GM12864 (cell line): ENCODE measurements at places on chromosomes 6 and 20.

GRCh38 chr6:33279971-33280511 lies 3.1 kb downstream of the B3GALT4 start:
- no peak for DNase-seq

DNA sequence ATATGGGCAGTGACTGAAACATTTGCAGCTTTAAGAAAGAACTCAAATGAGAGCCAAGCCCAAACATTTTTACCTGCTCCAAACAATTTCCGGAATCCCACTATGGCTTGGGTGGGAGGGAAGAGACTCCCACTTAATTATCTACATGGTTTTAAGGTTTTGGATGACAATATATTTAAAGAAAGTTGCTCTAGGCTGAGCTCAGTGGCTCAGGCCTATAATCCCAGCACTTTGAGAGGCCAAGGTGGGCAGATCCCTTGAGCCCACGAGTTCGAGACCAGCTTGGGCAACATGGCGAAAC lies 9.5 kb upstream of the AKAP12 start:
- no peak for DNase-seq

GRCh38 chr20:21234806-21235483 lies 68.2 kb upstream of the XRN2 start:
- no peak for DNase-seq

DNA sequence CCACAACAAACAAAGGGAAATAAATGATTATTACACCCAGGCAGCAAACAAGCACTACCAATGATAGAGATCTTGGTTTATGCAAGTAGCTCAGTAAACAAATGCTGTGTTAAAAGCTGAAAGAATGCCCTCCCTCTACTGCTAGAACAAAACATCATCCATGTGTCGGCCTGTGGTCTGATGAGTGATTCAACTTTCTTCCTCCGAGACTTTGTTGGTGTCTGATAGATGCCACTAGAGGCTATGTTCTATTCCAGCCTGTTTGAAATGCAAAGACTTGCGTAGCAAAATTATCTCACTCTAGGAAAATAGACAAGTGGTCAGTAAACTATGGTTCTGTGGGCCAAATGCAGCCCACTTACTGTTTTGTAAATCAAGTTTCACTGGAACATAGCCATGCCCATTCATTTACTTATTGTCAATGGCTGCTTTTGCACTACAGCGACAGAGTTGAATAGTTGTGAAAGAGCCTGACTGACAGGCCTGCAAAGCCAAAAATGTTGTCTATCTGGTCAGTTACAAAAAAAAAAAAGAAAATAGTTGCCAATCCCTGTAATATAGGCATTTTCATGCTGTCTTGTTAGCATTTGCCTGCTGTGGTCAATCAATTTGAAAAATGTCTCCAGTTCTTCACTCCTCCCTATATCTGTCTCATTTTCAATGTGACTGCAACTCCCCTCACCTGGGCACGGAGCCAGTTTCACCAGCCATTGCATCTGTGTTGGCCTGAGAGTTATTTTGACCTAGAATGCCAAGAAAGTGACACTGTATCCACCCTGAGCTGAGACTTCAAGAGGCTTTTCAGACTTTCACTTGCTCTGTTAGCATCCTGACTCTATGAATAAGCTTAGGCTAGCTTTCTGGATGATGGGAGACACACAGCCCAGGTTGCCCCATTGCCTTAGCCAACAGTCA lies 544.6 kb upstream of the BTBD3 start:
- no peak for DNase-seq

GRCh38 chr6:34189806-34190503 lies 44.1 kb upstream of the GRM4 start:
- DNase-seq = no peak

GRCh38 chr6:149221774-149222070 lies 95.8 kb upstream of the TAB2 start:
- DNase-seq = no peak

DNA sequence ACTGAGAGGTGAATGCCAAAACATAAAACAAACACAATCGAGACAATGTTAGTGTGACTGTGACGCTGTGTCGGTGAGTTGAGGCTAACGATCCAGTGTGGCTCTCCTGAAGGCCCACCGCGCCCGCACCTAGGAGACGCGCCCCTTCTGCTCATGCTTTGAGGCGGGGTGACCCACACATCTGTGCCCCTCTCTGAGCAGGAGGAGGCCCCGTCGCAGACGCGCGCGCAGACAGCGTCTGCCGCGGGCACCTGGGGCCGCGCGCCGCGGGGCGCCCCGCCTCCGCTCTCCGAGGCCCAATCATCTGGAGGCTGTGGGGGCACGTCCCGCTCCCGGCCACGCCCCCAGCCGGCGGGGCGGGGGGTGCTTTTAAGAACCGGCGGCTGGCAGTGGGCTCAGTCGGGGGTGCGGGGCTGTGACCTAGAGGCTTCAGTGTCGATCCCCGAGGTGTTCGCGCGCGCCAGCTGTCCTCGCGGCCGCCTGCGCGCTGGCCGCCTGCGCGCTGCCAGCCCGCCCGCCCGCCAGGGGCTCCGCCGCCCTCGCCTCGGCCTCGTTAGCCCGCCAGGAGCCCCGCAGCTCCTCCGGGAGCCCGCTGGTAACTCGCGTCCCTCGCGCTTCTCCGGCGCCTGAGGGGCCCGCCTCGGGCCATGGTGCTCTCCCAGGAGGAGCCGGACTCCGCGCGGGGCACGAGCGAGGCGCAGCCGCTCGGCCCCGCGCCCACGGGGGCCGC lies at the start of gene SLC16A10:
TSS of gene SLC16A10 (plus strand) at position 398 of the 730 bp plus-strand sequence. CDS start at position 648, 250 bp downstream.
- peak; percentile 22 for DNase-seq

GRCh38 chr6:72787391-72788031 lies 165.6 kb downstream of the KCNQ5 start:
- no peak for DNase-seq

- DNase-seq = no peak
These were observed 92.6 kb upstream of the PREP start for GRCh38 chr6:105495515-105495914.

DNA sequence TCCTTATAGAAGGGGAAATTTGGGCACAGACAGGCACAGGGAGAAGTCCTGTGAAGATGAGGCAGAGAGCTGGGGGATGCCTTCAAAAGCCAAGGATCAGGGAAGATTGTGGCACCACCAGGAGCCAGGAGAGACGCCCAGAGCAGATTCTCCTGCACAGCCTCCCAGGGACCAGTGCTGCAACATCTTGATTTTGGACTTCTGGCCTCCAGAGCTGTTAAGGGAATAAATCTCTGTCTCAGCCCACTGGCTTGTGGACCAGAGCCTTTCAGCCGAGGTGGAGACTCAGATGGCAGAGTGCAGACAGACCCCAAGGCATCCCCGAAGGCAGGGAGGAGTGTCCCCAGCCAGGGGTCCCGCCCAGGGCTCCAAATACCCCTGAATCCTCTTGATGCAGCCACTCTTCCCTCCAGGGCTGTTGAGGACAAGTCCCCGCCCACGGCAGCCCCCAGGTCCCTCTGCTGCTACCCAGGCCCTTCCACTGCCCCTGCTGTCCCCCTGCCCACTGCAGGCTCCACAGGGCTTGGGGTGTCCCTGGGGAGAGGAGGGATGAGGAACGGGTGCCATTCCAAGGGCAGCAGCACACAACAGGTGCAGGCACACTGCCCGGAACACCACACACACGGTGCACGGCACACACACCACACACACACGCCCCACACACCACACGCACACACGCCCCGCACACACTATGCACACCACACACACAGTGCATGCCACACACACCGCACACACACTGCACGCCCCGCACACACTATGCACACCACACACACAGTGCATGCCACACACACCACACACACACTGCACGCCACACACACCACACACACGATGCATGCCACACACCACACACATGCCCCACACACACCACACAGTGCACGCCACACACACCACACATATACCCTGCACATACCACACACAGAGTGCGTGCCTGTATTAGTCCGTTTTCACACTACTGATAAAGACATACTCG lies 311.4 kb downstream of the TAF4 start:
- DNase-seq = no peak

DNA sequence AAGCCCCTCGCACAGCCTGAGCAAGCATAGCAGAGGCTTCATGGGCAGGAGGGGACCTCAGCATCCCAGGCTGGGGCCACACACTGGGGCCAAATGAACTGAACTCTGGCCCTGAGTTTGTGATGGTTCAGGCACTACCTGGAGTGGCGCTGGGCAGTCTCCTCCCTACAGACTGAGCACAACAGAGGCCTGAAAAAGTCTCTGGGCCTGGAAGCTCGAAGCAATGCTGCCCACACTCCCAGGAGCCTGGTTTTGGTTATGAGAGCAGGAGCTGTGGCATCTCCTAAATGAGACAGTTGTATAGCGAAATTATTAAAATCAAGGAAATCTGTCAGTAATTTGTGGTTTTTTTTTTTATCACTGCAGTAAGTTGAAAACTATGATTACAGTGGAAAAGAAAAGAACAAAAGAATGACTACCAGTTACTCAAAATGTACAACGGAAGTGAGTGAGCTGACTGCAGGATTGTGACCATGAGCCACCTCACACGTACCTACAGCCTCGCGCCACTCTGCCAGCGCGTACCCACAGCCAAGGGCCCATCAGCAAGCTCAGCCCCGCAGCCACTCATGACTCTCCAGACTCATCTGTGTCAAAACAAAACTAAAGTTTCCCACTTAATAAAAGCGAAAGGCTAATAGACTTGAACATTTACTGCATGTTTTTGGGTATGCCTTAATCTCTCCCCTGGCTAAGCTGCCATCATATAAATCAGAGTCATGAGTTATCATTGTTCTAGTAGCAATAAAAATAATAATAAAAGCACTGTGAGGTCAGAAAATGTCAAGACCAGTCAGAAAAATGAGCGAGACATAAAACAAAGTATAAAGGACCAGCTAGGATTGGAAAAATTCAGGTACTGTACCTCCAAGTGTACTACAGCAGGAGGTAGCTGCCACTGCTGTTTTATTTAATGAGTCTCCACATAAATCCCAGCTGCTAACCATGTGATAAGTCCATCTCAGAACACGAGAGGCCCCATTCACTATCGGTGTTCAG lies 177.0 kb downstream of the FOXC1 start:
- no peak for DNase-seq

- DNase-seq = no peak
These were observed 155.8 kb downstream of the PDE7B start for GRCh38 chr6:136007345-136007744.

DNA sequence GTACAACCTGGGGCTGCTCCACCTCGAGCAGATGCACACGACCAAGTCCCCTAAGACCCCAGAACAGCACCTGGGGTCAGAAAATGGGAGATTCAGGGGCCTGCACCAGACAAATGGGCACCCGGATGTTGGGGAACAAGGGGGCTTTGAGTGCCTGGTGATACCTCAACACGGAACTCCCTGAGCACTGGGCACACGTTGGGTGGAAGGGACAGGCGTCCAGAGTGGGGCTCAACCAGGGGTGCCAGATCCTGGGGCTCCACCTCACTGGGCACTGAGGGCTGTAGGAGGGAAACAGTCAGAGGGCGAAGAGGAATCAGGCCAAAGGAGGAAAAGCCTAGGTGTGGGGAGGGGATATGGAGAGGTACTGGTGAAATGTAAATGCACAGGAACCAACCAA lies 33.5 kb upstream of the SPAG4 start:
- DNase-seq = no peak

- DNase-seq = no peak
These were observed 13.8 kb upstream of the SIRT5 start for GRCh38 chr6:13560651-13561044.

DNA sequence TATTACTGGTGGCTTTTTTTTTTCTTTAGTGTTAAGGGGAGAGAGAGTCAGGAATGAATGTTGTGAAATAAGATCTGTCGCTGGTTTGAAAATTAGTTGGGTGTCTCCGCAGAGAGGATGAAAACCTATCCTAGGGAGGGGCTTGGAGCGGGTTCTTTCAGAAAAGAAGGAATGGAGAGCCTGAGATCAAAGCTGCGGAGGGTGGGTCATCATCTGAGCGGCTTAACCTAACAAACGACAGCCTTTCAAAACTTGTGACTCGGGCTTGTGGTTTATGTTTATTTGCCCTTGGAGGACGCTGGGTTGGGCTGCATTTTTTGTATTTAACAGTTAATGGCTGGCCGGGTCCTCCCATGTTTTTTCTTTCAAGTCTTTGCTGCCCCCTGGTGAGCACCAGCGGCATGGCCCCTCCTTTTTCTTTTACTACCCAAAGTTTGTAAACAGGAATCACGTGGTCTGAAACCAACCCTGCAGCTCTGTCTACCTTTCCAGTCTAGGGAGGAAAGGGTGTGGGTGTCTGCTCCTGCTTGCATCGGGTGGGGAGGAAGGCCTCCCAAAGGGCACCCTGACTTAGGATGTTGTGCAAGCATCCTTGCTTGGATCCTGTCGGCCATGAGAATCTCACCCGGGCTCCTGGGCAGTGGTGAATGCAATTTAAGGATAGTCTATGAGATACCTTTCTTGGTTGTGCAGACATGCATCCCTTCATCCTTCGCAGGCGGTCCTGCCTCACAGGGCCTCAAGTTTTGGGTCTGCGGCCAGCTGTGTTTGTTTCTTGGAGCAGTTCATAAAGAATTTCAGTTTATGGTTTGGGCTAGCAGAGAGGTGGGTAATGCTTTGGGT lies 2.2 kb downstream of the PIM1 start:
- DNase-seq = peak; percentile 74

DNA sequence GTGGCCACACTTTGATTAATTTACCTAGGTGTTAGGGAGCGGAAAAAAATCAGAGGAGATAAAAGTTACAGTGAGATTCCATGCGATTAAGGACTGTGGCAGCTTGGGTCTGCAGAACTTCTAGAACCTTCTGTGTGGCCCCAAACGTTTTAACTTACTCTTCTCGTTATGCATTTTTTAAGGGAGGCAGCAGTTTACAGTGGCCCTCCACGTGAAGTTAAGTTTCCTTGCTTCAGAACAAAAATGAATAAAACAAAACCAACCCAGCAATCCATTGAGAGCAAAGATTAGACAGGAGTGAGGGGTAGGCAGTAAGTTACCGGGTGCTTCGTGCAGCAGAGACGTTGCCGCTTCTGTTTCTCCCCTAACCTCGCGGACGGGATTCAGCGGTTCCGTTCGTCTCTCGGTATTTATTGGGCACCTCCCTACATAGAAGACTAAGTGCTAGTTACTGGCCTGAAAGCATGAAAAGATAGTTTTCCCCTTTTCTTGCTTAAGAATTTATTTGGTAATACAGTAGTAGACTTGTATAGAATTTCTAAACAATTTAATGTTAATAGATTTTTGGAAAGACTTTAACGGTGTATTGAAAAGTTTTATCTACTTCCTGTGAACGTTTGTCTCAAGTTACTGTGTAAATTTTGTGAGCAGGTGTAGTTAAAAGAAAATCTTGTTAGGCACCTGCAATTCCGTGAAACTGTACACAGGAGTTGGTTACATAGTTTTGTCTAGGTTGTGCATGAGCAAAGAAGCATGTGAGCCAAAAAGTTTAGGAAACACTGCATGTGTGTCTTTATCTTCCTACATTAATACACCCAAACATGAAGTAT lies 1.1 kb downstream of the BAG2 start:
- DNase-seq = no peak

GRCh38 chr20:47150403-47151152 lies 205.9 kb downstream of the ZMYND8 start:
- DNase-seq = peak; percentile 3

DNA sequence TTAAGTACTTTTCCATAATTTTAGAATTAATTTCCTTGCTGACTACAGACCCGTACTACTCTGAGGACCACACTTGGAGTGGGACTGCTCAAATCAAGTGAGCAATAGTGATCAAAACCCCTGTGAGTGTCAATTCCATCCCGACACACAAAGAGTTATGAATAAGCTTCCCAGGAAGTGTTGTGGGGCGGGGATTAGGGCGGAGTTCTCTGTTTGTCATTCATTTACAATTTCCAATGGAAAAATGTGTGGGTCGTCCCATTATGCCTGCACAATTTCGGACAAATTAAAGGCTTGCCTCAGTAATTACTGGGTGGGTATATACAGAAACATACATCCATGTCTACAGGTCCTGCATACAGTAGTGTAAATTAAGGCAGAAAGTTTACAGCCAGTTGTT lies 84.2 kb downstream of the ISM1 start:
- DNase-seq = no peak

- DNase-seq = no peak
These were observed 77.9 kb upstream of the CDH4 start for GRCh38 chr20:61173961-61174725.
